ENCODE measurements at places on chromosomes 12 and 14.

DNA sequence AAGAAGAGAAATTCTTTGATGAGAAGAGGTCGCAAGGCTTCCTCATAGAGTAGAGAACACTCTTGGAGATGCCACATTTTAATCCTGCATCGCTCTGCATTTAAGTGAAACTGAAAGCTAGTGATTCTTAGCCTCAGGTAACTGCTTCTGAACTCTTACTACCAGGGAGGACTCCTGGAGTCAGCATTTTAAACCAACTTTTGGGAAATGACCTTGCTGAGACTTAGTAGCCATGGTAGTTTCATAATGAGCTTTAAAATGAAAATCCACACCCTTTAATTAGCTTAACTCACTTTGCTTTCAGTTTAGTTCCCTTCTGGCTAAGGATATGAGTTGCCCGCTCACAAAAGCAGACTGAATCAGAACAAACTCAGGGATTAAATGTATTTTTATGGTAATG is 80.3 kb downstream of the SYNE2 start:
- no peak for DNase-seq

DNA sequence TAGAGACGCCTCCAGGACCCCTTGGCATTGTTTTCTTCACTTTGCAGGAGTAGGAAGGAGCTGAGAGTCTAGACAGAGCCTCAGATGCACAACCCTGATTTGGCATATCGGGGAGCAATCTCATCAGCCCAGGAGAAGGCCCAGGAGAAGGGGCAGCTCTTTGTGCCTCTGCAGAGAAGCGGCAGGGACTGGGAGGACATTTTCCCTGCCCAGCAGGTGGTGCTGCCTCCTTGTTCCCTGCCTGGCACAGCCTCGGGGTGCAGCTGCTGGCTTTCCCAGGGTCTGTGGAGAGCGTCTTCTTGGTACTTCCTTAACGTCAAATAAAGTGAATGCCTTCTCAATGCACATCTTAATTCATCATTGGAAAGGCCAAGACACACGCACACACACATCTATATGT is 419.5 kb downstream of the TMEM121 start:
- peak; percentile 31 for DNase-seq

- no peak for DNase-seq
Observed at GRCh38 chr12:116404247-116404646, 126.8 kb upstream of the MED13L start.

- DNase-seq: no peak
Observed at GRCh38 chr12:62720025-62720424, 214.9 kb downstream of the PPM1H start.

DNA sequence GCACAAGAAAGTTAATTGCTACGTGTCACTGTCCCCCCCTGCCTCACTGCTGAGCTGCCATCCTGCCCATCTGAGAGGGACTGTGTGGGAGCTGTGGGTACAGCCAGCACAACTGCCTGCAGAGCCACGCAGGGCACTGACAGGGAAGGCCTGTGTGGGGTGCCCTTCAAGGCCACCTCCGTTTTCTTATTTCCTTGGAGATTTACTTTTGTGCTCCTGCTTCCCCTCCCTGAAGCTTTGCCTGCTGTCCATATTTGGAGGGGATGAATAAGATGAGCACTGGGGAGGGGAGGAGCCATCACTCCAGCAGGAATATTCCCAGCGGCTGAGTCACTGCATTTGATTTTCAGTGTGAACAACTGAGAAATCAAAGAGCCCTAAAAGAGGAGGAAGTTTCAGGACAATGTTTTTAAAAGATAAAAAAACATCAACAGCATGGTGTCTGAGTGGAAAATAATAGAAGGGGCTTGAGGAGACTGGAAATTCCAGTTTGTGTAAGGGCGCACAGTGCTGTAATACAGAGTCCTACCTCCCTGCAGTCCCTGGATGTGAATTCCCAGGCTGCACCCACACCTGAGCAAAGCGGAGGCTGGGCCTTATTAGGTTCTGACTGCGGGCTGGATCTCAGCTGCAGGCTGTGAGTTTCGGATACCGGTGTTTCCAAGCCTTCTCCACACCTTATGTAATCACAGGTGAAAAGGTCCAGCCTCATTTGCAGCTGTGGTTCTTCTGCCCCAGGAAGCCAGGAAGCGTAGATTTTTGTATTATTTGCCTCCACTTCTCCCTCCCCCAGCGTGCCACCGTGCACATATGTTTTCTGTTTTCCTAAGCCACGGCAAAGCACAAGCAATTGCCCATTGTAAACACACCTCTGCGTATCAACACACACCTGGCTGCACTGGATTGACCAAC is 192.6 kb upstream of the BCL2L14 start:
- DNase-seq: no peak

GRCh38 chr12:7005311-7005710 is 13.0 kb downstream of the LPCAT3 start:
- DNase-seq: no peak

GRCh38 chr12:4112734-4113325 is 160.7 kb upstream of the CCND2 start:
- DNase-seq: no peak

DNA sequence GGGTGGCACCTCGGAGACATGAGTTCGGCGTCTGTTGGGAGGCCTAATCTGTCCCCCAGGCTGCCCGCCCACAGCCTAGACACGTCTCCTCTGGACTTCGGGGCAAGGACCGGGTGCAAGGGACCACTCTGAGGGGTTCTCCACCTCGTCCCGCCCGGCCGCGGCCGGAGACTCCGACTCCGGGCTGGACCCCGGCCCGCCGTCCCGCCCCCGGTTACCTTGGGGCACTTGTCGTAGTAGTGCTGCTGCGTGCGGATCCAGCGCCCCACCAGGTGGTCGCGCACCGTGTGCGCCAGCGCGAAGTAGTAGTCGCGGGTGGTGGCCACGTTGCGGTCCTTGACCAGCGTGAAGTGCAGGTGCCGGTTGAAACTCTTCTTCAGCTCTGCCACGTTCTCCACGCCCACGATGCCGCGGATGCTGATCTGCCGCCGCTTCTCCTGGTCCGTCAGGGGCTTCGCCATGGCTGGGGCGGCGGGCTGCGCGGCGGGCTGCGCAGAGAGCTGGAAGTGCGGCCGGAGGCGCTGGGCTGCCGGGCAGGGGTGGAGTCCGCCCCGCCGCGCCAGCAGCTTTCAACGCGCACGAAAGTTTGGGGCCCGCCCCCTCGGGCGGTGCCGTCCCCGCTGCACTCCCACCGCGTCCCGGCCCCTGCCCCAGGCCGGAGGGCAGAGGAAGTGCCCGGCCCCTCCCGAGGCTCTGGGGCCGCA is at the start of gene PYGL:
TSS of gene PYGL (minus strand) at position 541 of the 704 bp plus-strand sequence. CDS start at position 461, 80 bp downstream.
- no peak for DNase-seq

DNA sequence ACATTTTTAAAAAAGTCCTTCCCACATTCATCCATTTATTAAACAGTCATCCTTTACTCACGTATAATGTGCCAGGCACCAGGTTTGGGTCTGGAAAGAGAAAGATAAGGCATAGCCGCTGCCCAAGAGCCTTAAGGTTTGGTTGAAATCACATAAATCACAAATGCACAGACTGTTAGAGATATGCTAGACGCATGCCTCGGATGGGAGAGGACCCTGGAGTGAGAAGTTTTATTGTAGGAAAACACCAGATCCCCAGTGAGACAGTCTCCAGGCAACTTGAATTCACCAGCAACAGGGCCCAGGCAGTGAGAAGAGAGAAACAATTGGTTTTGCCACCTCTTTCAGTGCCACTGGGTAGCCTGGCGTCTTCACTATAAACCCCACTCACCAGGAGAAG is 305.9 kb upstream of the AMIGO2 start:
- no peak for DNase-seq

DNA sequence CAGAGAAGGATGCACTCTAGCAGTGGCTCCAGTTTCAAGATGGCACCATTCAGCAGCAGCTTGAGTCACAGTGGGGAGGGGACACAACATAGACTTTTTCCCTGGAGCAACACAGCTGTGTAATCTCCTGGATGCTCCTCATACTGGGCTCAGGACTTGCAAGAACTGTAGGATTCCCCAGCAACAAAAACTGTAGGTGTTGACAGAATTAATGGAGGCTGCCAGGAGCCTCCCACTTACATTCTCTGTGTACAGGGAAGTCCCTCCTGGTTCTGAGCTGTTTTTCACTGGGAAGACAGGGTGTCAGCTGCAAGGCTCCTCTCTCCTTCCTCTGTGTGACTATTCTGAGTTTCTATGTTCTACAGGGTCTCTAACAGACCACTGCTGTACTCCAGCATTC is 217.9 kb downstream of the KIF21A start:
- no peak for DNase-seq

- no peak for DNase-seq
Observed at GRCh38 chr12:22217556-22217955, 117.0 kb downstream of the ST8SIA1 start.

DNA sequence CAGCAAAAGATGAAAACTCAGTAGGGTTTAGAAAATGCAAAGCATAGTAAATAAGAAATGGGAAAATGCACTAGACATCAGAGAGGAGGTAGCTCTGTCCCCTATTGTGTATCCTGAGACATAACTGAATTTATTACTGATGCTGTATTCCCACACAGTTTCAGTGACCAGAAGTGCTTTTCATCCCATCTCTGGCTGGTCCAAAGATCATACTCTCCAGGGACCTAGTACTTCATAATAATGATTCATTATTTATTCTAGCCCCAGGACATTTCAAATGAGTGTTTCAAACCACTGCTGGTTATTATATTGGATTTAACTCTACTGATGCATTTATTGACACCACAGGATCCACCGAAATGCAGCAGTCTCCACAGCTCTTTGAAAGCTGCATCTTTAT is 163.3 kb downstream of the PAWR start:
- DNase-seq: no peak

- DNase-seq: no peak
Observed at GRCh38 chr14:48788771-48789170, 797.4 kb downstream of the RPS29 start.

DNA sequence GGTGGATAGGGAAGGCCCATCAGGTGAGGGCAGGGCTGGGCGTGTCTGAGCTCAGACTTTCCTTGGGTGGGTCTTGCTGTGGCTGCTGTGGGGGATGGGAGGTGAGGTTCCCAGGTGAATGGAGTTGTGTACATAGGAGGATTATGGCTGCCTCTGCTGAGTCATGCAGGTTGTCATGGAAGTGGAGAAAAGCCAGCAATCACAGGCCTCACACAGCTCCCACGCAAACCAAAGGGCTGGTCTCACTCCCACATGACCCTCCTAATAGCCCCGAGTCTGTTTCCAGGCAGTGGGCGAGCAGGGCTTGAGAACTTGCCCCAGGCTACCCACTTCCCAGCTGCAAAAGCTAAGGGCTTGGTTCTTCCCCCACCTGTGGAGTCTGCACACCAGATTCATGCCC is 149.5 kb downstream of the IPO8 start:
- DNase-seq: no peak

DNA sequence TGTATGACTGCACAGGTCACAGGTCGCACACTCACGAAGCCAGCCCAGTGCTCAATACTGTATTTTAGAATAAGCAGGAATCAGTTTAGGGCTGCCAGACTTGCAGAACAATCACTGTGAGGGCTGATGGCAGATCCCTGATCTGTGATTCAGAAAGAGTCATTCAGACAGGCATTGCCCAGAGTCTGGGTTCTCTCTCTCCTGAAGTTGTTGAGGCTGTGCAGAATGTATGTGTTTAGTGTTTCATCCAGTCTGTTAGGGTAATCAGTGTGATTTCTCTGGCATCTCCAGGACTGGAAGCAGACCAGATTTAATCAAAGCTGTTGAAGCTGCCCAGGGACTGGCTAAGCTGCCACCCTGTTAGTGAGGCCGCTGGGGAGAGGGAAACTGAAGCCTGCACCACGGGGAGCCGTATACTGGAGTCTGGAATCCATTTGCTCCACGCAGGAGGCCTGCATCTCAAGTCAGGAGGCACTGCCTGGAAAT is 69.3 kb downstream of the ETV6 start:
- no peak for DNase-seq

- DNase-seq: no peak
Observed at GRCh38 chr12:46386877-46387629, 14.5 kb upstream of the SLC38A2 start.

DNA sequence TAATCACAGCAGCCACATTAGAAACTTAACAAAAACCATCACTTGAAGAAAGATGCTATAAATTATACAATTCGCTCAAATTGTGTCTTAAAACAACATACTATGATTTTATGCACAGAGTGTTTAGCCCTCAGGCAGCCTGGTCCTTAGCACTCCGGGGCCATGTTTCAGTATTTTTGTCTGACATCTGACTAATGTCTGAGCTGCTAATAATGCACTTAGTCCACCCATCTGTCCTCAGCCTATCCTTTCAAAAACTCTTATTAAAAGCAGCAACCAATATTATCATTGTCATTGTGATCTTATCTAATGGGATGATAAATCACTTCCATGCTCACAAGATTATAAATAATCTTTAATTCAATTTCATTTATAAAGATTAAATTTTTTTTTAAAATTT is 602.7 kb upstream of the FOXG1 start:
- no peak for DNase-seq

- DNase-seq: no peak
Observed at GRCh38 chr14:72743626-72744025, 150.3 kb downstream of the DPF3 start.

DNA sequence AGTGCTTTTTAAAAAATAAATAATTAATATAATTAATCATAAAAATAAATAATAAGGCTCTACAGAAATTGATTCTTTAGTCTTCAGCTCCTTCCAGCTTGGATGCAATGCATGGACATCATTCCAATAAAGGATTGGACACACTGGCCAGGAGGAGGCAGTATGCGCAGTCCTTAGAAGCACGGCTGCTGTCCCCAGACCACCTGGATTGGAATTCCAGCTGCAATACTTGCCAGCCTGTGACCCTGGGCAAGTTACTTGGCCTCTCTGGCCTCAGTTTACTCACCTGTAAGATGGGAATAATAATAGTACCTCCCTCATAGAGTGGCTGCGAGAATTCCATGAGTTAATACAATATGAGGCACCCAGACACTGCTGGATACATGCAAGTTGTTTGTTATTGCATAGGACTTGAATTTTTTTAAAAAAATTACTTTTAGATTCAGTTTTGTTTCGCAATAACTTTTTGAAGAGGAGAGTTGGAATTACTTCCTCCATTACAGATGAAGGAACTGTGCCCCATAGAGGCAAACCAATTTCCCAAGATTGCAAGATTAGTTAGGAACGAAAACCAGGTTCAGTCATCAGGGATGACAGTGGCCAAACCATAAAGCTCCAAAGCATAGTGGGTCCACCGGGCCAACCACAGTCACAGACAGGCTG is 12.2 kb downstream of the RPH3A start:
- DNase-seq: no peak

GRCh38 chr14:92704036-92704804 is 44.2 kb downstream of the LGMN start:
- DNase-seq: no peak

GRCh38 chr14:102764220-102764671 is 13.0 kb upstream of the TRAF3 start:
- DNase-seq: no peak

- DNase-seq: no peak
Observed at GRCh38 chr12:92968176-92968813, 39.2 kb upstream of the EEA1 start.

DNA sequence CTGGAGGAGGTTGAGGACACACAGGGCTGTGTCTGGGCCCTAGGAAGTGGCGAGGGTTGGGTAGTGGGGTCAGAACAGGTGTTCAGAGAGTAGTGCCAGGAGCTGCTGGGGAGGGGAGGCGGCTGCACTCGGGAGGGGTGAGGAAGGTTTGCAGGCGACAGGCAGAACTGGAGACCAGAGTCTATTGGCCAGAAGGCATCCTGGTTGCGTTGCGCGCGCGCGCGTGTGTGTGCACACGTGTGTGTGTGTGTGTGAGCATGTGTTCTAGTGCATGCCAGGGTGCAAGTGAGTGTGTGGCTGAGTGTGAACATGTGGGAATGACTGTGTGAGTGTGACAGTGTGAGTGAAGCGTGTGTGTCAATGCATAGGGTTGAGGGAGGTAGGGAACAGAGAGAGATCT is 86.4 kb downstream of the CCDC92 start:
- DNase-seq: no peak
